ENCODE measurements at places on chromosomes 6 and 20.

DNA sequence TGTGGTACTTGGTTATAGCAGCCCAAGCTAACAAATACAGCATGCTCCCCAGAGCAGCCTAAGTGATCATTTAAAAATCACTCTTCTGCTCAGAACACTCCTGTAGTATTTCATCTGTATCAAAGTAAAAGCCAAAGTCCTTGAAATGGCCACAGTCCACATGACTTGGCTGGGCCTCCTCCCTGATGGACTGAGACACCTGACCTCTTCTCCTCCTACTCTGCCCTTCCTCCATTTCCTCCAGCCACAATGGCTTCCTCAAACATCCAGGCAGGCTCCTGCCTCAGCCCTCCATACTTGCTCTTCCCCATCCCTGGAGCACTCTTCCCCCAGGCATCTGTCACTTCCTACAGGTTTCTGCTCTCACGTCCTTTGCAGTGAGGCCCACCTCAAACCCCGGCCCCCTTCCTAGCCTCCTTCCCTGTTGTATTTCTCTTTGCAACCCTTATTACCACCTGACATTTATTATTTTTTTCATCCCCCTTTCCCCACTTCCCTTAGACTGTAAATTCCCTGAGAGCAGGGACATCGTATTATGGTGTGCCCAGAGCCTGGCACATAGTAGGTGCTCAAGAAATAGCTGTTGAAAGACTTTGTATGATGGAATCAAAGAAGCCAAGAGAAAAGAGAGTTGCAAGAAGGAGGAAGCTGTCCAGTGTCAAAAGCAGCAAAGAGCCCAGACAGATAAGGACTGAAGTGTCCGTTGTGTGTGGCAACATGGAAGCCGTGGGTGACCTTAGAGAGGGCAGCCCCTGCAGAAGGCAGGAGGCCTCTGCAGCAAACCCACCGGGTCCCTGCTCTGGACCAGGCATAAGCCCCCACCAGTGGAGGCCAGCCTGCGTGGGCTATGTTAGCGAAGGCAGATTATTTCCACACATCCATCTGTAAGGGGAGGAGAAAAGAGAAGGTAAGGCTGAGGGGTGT, 87.5 kb downstream of the TRERF1 start:
- no peak for DNase-seq

GRCh38 chr20:61295682-61296628, 43.9 kb downstream of the CDH4 start:
- DNase-seq: no peak

DNA sequence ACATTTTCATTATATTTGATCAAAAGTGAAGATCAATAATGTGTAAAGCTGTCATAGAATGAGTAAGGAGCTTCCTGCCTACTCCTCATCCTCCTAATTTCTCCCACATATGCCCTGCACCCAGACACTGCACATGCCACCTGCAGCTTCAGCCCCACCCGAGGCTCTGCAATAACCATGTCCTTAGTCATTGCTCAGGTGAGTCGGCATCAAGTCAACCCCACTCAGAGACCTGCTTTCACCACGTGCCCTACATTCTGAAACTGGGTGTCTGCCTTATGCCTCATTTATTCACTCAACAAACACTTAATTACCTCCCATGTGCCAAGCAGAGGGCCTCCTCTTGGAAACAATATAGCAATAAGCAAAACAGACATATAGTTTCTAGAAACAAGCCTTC, 15.4 kb upstream of the TNFAIP3 start:
- no peak for DNase-seq

DNA sequence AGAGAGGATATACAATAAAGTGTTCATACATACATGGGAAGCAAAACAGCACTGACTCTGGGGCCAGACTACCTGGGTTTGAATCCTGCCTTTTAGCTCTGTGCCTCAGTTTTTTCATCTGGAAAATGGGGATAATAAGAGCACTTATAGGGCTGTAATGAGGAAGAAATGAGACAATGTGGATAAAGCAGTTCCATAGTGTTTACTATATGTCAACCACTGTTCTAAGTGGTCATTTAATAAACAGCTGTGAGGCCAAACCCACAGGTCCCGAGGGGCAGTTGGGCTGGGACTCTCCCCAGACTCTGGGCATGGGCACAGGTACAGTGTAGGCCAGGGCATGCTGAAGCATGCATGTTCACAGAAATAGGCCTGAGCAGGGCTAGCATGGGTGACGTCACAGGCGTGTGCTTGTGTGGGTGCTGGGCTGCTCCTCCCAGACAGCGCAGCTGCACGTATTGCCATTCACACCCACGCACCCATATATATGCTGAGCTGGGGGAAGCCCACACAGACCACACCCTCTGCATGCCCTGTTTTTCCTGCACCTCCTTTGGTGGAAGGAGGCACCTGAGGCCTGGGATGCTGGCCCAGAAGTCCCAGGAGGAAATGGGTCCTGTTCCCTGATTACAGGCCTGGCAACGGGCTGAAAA, 3.5 kb upstream of the PLCG1 start:
- peak; percentile 50 for DNase-seq

- DNase-seq: no peak
Observed at GRCh38 chr6:3888153-3888957, 39.2 kb downstream of the FAM50B start.

GRCh38 chr6:30826961-30827342, 57.4 kb upstream of the DDR1 start:
- DNase-seq: no peak

DNA sequence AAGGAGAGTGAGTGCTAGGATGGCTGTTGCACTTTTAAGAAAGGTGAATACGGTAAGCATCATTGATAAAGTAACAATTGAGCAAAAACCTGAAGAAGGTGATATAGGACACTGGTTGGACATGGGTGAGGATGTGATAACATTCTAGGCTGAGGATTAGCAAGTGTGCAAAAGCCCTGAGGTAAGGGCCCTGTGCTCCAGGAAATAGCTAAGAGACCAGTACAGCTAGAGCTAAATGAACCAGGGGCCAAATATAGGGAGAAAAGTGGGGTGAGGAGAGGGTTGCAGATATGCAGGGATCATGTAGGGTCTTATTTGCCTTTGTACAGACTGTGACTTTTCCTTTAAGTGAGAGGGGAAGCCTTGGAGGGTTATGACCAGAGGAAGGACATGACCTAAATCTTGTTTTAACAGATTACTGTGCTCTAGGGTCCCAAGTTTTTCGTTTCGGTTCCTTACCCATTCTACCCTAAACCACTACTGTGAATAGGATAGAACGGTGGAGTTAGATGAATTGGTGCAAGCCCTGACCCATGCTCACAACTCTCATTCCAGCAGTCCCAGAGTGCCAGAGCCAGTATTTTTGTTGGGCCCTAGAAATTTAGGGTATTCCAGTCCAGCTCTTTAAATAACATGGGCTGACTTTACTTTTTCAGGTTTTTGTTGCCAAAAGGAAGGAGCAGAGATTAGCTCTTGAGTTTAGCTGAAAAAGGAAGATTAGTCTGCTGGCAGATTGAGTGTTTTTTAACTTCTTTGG, 10.7 kb downstream of the MAPK14 start:
- no peak for DNase-seq

DNA sequence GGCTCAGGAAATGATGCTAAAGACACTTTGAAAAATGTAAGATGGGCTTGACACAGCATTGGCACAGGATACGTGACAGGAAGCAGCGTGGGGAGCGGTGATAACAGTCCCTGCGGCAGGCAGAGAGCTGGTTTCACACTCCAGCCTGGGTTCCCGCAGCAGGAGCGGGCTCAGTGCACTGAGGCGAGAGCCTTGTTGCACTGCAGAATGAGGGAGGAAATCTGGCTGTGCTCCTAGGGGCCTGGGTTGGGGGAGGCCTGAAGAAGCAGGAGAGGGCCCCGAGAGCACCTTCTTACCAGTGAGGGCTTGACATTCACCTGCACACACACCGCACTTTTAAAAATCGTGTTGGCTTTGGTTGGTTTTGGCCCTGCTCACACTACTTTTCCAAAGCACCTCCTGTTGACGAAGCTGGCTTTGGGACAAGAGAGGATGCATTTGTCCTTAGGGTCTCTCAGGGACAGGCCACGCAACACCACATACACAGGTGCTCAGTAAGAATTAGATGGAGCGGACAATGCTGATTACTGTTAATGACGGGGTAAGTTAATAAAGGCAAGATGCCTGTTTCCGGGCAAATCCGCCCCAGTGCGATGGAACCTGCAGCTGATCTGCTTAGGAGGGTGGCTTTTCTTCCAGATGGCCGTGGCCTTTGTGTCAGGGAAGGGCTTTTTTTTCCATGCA, 49.4 kb upstream of the ARMC2 start:
- DNase-seq: peak; percentile 32

GRCh38 chr20:41185013-41185757, 47.8 kb downstream of the PLCG1 start:
- no peak for DNase-seq

GRCh38 chr6:51932956-51933355, 154.5 kb downstream of the PKHD1 start:
- no peak for DNase-seq

- DNase-seq: no peak
Observed at GRCh38 chr6:139425780-139426179, 51.3 kb upstream of the CITED2 start.

DNA sequence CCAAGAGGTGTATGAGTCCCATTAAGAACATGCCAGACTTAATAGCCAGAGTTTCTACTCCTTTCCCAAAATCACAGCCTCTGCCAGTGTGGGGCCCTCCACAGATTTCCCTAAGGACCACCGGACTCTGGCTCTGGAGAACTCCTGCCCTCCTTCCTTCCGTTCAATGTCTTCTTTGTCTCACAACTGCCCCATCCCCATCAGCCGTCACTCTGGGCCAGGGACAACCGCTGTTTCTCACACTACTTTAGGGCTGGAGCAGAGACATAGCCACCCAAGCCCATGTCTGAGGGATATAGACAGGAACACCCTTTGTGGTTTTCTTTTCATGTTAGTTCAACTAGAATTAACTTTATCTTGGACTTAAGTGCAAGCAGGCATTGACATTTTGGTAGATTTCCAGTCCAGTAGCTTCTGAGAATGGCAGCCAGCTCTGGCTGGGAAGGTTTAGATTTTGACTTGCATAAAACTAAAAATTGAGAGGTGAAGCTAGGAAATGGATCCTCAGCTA, 6.7 kb upstream of the ACSS1 start:
- DNase-seq: no peak

DNA sequence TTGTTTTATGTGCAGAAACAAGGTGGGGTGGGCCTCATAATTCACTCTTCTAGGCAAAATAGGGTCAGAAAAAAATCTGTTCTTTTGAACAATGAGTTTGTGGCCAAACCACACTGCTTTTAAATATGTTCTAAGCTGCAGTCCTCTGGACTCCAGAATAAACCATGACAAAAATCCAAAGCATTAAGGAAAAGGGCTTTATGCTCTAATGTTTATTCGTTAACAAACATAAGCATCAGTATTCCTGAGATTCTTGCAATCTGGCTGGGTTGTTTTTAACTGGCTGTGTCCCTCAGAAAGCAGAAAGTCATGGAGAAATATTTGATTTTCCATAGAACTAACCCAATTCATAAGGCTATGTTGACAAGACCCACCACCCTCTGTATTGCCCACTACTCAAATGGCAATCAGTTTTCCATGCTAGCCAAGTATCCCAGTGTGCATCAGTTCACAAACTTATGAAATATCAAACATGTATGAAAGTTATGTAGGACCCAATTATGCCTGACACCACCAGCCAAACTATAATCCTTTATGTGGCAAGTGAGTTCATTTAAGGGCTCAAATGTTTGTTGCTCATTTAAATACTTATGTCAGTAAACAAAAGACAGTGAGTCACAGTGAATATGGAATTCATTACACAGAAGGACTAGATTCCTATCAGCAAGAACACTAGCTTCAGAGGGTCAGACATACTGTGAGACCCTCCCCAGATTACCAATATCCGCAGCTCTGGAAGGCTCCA, 45.1 kb downstream of the PKHD1 start:
- no peak for DNase-seq

GRCh38 chr6:81003156-81003555, 749.3 kb downstream of the TENT5A start:
- no peak for DNase-seq

GRCh38 chr20:44683263-44684046, 31.7 kb upstream of the CCN5 start:
- peak; percentile 40 for DNase-seq

DNA sequence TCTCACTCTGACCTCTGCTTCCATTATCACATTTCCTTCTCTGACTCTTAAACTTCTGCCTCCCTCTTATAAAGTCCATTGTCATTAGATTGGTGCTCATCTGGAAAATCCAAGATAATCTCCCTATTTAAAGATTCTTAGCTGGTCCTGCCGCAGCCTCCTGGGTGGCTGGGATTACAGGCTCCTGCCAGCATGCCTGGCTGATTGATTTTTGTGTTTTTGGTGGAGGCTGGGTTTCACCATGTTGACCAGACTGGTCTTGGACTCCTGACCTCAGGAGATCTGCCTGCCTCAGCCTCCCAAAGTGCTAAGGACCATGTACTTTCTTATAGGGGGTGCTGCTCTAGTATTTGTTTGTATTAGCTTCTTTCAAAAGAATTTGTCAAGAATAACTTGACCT, 5.3 kb upstream of the RPF2 start:
- no peak for DNase-seq

DNA sequence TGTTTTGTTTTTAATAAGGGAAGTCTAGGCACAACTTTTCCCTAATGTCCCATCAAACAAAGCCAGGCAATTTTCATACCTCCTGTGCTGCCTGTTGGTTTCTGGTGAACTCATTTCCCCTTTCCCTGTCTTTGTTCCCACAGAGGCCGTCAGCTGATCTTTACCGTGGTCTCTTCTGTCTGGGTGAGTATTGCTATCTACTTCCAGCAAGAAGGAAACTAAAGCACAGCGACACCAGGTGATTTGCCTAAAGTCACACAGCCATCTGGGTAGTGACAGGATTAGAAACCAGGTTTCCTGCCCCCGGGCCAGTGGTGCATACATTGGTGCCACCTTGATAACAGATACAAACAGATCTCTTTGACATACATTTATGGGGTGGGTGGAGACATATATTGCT, 59.6 kb downstream of the RAB44 start:
- DNase-seq: peak; percentile 24

DNA sequence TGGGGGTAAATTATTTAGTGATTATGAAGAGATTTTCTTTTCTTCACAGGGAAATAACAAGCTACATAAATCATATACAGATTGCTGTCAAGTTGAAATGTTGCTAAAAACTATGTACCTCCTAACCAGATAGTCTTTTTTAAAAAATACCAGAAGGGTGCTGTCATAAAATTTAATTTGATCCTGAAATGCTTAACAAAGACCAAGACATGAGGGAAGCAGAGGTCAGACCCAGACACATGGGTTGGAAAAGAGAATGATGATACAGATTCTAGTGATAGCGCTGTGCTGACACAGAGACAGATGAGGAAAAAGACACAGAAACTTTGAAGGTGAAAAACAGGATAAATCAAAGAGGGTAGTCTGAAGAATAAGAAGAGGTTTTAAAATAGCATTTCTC, 573.1 kb downstream of the HACE1 start:
- no peak for DNase-seq

GRCh38 chr6:166989427-166990032, 9.7 kb upstream of the CEP43 start:
- DNase-seq: peak; percentile 42

GRCh38 chr6:167661552-167662044, 165.1 kb upstream of the AFDN start:
- DNase-seq: no peak
